Dermis blood vessel endothelial cell (primary cell): ENCODE measurements at places on chromosomes 2 and 18. TPM values are rescaled to one million over a fixed set of nuclear protein-coding genes. Genes with fewer than 3 reads are reported as not detected.

DNA sequence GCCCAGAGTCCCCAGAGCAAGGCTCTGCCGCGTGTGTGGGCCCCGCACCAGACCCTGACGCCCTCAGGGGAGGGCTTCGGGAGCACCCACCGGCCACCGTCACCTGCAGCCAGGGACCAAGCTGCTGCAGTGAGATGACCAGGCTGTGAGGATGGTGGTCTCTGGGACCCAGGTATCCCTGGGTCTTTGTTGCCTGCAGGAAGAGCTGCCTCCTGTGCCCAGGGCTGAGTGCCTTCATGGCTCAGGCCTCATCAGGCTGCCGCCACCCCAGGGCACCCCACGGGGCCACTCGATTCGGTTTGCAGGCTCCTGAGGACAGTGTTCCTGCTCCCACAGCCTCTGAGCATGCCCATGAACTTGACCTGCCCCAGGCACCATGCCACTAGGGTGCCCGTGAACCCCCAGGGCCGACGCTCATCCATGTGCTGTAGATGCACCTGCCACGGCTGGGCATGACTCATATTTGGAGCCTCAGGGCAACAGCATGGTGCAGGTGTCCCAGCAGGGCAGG is 109.8 kb downstream of the FAM210A start:
- no peak for DNase-seq

GRCh38 chr2:66684289-66684688 is 249.4 kb downstream of the MEIS1 start:
- no peak for DNase-seq

- no peak for DNase-seq
These were observed 400.0 kb upstream of the CELF4 start for GRCh38 chr18:37965572-37965970.

DNA sequence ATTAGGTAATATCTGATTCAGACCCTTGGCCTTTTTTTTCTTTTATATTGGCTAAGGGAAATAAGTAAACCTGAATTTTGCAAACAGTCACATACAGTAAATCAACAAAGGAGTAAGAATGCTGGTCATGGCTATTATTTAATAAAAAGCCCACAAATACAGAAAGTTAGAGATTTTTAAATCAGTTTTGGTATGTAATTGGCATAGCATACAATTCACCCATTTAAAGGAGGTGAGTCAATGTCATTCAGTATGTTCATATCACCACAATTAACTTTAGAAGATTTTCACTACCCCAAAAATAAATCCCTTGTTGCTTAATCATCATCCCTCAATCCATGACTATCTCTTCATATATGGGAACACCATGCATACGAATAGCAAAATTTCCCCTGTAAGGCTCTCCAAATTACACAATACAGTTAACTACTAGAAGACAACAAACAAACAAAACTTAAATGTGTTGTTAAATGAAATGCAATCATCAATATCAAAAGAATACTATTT is 45.9 kb upstream of the NYAP2 start:
- DNase-seq: no peak

DNA sequence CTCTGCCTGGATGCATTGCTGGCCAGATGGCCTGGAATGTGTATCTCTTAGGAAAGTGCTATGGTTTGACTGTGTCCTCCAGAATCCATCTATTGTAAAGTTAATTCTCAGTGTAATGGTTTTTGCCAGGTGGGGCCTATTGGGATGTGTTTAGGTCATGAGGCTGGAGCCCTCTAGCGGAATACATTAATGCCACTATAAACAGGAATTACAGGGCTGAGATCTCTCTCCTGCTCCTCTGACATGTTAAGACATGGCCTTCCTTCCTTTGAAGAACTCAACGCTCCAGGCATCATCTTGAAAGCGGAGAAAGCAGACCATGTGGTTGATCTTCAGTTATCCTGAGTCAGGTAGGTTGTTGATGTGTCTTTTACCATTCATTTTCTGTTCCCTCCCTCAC is 276.4 kb downstream of the RPIA start:
- DNase-seq: no peak

The RNF152 gene
- 88.8 and 91.2 TPM in 2 replicates for total RNA-seq

The SP5 gene
- total RNA-seq: not detected in 2 replicates

The DSG3 gene
- total RNA-seq: not detected in 2 replicates

The ASPRV1 gene
- 0.14 and 0.34 TPM in 2 replicates for total RNA-seq

The PLEK gene
- 0.17 TPM in 1 of 2 replicates, not detected in the other for total RNA-seq
